ENCODE measurements at places on chromosomes 3 and 15.

DNA sequence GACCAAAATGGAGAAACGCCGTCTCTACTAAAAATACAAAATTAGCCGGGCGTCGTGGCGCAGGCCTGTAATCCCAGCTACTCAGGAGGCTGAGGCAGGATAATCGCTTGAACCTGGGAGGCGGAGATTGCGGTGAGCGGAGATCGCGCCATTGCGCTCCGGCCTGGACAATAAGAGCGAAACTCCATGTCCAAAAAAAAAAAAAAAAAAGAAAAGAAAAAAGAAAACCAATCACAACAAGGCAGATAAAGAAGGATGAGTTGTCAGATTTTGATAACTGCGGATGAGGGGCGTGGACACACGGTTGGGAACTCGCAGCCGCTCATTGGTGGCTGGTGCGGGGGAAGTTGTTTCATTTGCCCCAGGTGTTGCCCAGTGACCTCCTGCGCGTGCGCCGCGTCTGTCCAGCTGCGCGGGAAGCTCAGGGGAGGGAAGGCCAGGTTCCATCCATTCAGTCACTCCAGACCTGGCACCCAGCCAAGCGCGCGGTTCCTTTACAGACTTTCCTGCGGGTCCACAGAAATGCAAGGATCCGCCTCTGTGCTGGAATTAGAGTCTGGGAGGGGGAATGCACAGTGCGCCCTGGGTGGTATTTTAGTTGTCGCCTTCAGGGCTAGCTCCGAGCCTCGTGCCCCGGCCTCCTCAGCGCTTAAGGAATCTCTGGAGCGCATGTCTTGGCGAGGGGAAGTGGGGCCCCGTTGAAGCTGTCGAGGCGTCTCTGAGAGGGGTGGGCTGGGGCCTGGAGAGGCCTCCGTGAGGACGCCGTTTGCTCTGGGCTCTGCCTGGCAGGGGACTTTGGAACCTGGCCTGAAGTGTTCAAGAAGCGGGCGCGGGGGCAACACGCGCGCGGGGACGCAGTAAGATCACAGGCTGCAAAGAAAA lies 708 bp upstream of the GCHFR start:
- DNase-seq = no peak

DNA sequence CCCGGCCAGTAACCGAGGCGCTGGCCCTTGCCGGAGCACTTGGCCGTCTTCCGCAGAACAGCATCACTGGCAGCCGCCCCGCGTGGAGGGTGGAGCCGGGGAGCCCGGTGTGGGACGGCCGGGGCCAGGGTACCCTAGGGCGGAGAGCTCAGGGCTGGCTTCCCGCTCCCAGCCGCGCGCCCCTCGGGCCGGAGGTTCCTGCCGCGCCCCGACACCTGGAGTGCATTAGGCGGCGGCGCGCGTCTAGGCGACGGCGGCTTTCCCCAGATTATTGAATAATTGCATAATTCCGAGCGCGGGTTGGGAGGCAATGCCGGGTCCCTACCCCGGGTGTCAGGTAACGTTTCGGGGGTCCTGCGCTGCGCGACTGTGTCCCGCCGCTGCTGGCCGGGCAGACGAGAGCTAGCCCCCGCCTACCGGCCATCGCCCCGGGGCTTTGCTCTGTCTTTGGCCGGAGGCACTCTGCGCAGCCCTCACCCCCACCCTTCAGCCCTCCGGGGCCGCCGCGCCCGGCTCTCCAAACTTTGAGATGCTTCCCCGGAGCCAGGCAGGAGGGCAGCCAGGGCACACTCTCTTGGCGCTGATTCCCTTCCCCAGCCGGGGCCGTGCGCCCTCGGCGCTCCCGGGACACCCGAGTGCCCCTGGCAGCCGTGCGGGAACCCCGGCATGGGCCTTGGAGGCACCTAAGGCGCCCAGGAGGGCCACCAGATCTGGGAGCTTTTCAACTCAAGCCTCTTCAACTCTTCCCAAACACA lies 749 bp downstream of the ITGA11 start:
- no peak for DNase-seq

GRCh38 chr3:160921020-160921635 lies 165.1 kb downstream of the PPM1L start:
- DNase-seq = no peak

DNA sequence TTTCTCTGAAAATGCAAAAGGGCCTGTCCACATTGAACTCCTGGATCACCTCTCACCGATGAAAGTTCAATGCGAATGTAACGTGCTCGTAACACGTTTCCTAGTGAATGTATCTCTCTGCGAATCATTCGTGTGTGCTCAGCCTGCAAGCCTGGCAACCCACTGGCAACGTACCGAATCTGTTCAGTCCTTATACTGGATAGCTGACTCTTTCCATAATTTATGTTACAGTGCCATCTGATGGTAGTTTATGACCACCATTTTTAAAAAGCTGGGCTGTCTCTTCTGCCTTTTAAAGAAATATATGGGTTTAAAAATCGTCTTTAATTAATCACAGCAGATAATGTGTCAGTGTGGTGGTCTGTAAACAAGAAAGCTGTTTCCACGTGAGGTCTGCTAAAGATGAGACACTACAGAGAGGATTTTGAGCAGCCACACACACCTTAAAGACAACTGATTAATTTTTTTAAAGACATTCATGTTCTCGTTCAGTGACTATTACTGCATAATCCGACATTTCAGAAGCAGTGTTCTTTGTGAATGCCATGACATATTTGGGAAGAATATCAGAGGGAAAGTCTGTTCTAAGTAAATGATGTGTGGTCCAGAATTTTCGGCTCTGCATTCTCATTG lies 69.4 kb upstream of the FOXP1 start:
- no peak for DNase-seq

GRCh38 chr3:155766206-155766605 lies 21.3 kb upstream of the PLCH1 start:
- DNase-seq = no peak

DNA sequence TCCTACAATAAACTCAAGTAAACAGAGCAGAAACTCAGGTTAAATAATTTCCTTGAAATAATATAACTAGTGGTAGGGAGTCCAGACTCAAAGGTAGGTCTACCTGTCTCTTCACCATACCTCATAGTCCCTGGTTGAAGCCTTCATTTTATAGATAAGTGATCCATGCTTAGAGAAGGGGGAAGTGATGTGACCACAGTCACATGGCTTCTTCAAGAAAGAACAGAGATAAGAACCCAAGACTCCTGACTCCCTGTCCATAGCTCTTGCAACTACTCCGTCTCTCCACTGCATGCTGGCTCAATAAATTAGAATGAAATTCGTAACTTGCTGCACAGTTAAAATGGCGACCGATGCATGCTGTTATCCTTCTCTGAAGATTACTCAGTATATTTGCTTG lies 11.0 kb upstream of the C15orf61 start:
- no peak for DNase-seq

DNA sequence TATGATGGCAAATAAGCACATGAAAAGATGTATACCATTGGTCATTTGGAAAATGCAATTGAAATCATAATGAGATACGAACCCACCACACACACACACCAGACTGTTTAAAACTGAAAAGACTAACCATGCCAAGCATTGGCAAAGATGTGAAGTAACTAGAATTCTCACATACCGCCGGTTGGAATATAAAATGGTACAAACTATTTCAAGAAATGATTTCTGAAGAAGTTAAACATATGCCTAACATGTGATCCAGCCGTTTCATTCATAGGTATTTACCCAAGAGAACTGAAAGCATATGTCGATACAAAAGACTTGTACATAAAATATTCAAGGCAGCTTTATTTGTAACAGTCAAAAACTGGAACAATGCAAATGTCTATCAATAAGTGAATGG lies 28.9 kb downstream of the HES1 start:
- DNase-seq = no peak
